ENCODE measurements at places on chromosomes 12 and 14. TPM values are rescaled to one million over a fixed set of nuclear protein-coding genes. Genes with fewer than 3 reads are reported as not detected.
A peak's percentile ranks its signal among the peaks of the same experiment; 100 is the strongest.

- DNase-seq: peak; percentile 79
Measured at GRCh38 chr14:89616852-89617341, 199.9 kb upstream of the FOXN3 start.

GRCh38 chr12:127771546-127771945, 495.4 kb upstream of the TMEM132C start:
- no peak for DNase-seq

DNA sequence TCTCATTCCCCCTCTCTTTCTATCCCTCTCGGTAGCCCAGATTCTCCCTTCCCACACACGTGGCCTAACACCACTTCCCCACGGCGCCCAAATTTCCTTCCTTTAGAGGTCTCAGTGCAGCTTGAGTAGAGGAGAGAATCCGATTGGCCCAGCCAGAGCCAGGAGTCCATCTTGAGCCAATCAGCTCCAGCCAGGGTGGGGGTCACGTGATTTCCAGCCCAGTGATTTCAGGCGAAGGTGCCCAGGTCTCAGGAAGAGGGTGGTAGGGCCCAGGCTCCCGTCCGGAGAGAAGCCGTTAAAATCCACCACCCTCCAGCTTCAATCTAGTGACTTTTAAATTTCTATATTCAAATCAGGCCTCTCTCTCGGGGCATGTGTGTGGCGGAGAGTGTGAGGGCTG, 45.2 kb upstream of the MYL2 start:
- DNase-seq: no peak

DNA sequence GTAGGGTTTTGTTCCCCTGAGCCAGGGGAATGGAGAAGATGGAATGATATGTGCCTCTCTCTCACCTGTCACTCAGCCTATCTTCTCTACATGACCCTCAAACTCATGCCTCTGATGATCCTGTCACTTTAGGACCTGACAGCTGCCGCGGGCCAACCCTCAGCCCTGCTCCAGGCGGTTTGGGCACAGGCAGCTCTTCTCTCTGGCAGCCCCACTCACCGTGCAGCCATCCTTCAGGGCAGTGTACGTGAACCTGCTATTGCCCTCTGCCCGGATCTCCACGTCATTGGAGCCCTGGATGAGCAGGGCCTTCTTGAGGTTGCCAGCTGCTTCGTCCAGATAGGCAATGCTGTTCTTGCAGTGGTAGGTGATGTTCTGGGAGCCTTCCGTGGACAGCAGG, 10.5 kb downstream of the TMEM106C start:
- no peak for DNase-seq

GRCh38 chr14:104678901-104679705, 10.3 kb upstream of the INF2 start:
- no peak for DNase-seq

GRCh38 chr14:53955671-53956426, 776 bp downstream of the BMP4 start:
- DNase-seq: no peak

DNA sequence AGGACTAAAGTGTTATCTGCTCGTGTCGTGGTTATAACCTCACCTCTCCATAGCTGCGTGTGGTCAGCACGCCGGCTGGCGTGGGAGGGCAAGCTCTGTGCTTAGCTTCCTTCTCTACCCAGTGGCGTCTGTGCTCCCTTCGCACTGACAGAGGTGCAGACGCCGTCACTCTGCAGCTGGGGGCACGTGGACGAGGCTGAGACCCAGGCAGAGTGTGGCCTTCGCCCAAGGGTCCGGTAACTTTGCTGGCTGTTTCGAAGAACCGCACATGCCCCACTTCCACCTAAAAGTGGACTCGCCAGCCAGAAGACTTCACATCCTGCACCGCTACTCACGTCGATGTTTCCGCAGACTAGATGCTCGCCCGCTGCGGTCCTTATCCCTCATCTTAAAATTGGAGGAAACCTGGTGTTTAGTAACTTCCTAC, 35.9 kb upstream of the DYNC1H1 start:
- DNase-seq: no peak

DNA sequence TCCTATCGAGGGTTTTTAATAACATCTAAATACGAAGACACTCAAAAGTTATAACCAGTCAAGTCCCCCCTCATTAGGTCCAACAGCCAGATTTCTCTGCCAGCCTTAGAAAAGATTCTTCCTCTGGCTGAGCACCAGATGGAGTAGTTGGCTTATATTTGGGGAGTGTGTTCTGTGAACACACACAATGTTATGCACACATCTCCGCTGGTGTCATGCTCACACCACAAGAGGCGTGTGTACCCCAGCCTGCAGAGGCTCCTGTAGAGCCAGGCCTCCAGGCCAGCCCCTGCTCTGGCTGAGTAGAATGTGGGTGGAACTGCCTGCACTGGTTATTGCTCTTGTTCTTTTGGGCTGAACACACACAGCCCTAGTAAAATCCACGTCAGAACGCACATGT, 64.0 kb downstream of the PIWIL1 start:
- DNase-seq: no peak

GRCh38 chr14:92460916-92461579, 52.5 kb upstream of the RIN3 start:
- DNase-seq: no peak

GRCh38 chr12:115070313-115070712, 386.3 kb upstream of the TBX3 start:
- DNase-seq: no peak

GRCh38 chr14:61420326-61420725, 98.9 kb downstream of the PRKCH start:
- DNase-seq: no peak

DNA sequence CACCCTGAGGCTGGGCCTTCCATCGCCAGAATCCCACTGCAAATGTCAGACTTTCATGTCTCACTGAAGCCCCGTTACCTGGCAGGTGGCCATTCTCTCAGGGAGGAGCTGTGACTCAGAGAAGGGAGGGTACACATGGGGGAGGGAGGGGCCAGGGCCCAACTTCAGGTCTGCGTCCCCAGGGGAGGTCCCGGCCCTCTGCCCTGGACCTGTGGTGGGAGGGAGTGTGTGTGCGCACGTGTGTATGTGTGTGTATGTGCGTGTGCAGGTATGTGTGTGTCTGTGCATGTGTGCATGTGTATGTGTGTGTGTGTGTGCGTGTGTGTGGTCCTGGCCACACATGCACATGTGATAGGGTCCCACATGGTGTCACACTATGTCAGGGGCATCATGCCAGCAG, 50.9 kb downstream of the MVK start:
- no peak for DNase-seq

DNA sequence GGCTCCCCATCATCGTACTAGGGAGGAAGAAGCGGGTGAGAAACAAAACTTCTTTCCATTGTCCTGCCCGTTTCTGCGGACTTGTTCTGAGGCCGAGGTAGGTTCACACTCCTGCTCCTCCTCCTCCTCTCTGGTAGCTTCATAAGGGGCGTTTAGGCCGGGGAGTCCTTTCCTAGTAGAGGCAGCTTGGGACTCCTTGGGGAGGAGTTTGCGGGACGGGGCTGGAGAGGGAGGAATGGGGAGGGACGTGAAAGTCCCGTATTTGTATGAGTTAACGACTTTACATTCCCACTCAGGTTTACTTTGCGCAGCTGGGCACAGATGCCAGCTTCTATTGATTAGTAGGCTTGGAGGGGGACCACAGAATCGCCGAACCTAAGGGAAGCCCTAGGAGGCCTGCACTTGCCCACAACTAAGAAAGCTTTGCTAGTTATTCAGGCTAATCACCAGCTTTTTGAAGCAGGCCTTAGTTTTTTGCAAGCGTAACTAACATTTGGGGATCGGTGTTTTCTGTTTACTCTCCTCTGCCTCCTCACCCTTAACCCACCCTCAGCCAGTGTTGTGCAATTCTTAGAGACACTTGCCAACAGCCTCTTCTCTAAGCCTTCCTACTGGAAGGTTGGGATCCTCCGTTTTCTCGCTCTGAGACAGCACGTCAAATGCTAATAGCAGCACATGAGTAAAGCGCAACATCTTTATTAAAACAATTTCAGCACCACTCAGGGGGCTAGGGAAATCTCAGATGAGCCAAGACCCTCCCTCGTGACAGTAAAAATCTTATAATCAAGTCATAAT, 499 bp downstream of the RNASE4 start:
- no peak for DNase-seq

- DNase-seq: no peak
Measured at GRCh38 chr14:95056476-95056875, 100.9 kb downstream of the DICER1 start.

DNA sequence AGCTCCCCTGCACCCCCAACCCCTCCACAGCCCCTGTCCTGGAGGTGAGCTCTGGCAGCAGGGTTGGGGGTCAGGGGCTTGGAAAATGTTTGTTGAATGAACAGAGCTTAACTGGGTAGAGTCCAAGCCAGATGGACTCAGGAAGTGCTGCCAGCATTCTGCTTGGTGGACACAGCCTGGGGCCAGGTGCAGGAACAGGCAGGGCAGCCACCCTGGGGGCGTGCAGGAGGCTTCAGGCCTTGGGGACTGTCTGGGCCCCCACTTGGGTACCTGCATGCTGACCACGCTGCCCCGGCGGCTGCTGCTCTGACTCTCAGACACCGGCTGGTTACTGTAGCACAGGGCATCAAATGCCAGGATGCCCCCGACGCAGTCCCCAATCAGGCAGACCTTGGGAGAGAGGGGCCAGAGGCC, 15.7 kb downstream of the ARL6IP4 start:
- DNase-seq: no peak

DNA sequence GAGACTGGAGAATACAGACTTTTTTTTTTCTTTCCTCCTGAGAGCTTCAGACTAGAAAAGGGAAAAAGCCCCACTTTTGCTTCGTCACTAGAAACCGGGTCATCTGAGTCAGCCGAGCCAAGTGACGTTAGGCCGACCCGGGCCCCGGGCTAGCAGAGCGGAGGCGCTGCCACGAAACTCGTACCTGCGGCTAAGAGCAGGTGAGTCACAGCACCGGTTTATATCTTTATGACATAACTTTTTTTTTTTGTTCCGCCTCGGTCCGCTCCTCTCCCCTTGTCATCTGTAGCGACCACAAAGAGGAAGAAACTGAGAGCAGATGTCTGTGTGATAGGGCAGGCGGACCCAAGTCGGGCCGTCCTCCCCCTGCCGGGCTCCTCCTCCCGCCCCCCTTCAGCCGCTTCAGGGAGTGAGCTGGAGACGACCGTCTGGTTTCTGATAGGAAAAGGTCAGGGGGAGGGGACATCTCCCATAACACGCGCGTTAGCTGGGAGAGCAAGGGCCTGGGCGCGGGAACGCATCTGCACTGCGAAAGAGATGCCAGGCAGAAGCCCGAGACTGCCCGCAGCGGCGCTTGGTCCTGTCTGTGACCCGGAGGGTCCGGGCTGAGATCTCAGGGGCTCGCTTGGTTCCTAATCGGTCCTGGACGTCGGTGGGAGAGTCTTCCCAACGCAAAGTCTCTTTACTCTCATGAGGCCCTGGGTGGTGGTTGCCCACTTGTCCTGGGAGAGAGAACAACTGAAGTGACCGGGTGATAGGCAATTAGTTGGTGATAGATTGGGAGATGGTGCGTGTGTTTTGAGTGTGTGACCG, 586 bp downstream of the TTC6 start:
- DNase-seq: peak; percentile 33

GRCh38 chr14:69432364-69432763, 33.9 kb downstream of the SLC39A9 start:
- no peak for DNase-seq

- no peak for DNase-seq
Measured at GRCh38 chr14:57221931-57222330, 46.8 kb downstream of the EXOC5 start.

GRCh38 chr14:58488550-58488949, 61.0 kb downstream of the KIAA0586 start:
- DNase-seq: no peak

- peak; percentile 95 for DNase-seq
Measured at GRCh38 chr14:72476657-72477499, 417.0 kb downstream of the DPF3 start.

DNA sequence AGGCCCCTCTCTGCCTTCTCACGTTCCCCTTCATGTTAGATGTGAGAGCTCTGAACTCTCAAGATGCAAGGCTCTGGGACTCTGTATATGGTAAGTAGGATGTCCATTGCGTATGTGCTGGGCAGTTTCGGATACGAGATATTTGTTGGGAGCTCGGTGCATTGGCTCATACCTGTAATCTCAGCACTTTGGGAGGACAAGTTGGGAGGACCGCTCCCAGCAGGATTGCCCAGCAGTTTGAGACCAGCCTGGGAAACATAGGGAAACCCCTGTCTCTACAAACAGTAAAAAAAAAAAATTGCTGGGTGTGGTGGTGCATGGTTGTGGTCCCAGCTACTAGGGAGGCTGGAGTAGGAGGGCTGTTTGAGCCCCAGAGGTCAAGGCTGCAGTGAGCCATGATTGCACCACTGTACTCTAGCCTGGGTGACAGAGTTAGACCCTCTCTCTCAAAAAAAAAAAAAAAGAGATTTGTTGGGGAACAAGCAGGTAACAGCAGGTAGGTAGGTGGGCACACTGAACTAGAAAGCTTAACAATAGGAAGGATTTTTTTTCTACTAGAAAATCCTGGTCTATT, 3.4 kb downstream of the TMEM120B start:
- no peak for DNase-seq

Gene RNASE8
- not detected for total RNA-seq

Gene NPFF
- total RNA-seq: not detected
